ENCODE measurements at places on chromosomes 3 and 15.

- peak; percentile 26 for DNase-seq
Observed at GRCh38 chr3:138114431-138114918, 933 bp downstream of the DZIP1L start.

DNA sequence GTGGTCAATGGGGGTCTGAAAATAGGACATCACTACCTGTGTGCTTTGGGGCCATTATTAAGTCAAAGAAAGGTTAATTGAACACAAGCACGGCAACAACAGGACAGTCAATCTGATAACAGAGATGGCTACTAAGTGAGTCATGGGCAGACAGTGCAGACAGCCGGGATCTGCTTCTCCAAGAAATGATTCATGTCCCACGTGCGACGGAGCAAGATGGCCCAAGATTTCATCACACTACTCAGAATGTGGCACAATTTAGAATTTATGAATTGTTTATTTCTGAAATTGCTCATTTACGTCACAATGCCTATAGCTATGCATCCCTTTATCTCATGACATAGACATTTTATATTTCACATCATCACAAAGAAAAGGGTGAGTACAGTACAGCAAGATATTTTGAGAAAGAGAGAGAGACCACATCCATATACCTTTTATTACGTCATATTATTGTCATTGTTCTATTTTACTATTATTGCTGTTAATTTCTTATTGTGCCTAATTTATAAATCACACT, 770.6 kb upstream of the NR2F2 start:
- DNase-seq = peak; percentile 24

- DNase-seq = no peak
Observed at GRCh38 chr3:74861211-74861610, 246.8 kb upstream of the CNTN3 start.

GRCh38 chr3:187920030-187920429, 174.8 kb upstream of the BCL6 start:
- no peak for DNase-seq

- no peak for DNase-seq
Observed at GRCh38 chr3:143122089-143122430, 2.5 kb downstream of the CHST2 start.

GRCh38 chr3:115660646-115661337, 37.5 kb downstream of the GAP43 start:
- DNase-seq = no peak
